ENCODE measurements at places on chromosomes 13 and 19.

DNA sequence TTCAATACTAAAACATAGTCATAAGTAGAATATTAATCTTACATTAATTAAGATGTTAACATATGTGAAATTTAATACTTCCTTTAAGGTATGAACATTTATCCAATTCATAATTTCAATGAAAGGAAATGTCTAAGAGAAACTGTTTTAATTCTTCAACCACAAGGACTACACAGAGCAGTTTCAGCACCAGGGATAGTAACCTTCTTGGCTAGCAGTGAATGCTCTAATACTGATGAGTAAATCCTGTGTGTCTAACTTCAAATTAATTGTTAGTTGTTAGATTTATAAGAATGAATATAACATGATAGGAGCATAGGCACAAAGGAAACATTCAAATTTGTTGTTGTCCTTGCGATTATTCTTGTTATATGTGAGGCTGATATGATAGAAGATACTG lies 15.6 kb upstream of the NBEA start:
- no peak for DNase-seq

DNA sequence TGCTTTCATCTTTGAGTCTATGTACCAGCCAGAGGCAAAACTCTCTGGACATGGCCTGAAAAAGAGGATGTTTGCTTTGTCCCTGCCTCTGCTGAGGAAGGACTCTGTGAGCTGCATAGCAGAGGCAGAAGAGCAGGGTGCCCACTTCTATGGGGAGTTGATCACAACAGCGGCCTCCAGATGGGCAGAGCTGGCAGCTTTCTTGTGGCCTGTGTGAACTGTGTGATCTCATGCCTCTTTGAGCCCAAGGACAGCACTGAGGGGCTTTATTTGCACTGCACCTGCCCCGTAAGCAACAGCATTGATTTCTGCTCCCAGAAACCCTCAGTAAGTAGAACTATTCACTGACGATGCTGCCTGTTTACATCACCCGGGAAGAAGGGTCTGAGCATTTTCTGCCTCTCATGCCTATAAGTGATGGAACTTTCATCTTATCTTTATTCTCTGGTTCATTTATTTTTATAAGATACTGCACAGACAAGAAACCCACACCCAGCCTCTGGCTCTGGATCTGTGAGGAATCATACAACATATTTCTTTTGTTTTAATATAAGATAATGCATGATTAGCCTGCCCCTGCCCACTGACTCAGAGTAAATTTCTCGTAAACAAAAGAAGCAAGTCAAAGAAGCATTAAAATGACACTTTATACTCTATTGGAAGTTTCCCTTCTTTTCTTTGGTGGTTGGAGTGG lies 244.2 kb upstream of the SOX21 start:
- DNase-seq, result no peak

DNA sequence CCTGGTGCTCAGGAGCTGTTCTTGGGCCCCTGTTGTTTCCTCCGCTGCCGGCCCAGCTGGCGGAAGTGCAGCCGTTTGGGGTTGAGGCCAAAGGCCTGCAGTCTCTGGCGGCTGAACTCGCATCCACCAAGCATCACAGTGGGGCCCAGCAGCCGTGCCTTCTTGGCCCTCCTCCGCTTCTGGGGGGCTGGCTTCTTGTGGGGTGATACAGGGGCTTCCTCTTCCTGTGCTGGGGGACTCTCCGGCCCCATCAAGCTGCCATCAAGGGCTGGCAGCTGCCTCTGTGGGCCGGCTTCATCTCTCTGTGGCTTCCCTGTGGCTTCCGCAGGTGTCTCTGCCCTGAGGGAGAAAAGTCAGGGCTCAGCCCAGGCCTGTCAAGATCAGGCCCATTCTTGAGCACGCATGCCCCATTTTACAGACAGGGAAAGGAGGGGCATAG lies 10.3 kb downstream of the ATG4D start:
- no peak for DNase-seq

DNA sequence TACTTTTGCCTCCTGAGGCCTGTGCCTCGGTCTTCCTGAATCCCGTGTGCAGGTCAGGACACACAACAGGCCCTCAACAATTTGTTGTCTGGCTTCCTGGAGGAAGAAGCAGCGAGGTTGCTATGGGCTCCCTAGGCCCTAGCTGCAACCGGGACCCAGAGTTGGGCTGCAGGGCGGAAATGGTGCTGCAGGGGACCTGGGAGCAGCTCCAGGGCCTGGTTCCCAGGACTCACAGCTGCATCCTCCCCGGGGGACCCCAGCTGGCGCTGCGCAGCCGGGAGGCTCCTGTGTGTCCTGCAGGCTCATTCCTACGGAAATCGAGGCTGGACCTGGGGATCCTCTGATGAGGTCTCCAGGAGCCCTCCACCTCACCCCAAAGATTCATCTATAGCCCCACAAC lies 999 bp upstream of the TNFAIP8L1 start:
- no peak for DNase-seq

GRCh38 chr19:57363688-57364181 lies 384 bp downstream of the TRAPPC2B start:
- DNase-seq, result no peak

- no peak for DNase-seq
These were observed 292.1 kb downstream of the DNAJC15 start for GRCh38 chr13:43315522-43315921.
